ENCODE measurements at places on chromosomes 7 and 10. TPM values are rescaled to one million over a fixed set of nuclear protein-coding genes. Genes with fewer than 3 reads are reported as not detected.

Gene NRBF2
- 12.7 TPM for total RNA-seq

Gene ZNF727
- total RNA-seq: 0.18 TPM

Gene GNGT1
- not detected for total RNA-seq

Gene MSRB2
- total RNA-seq: 18.9 TPM

Gene IDI2
- not detected for total RNA-seq

Gene LRRC17
- 33.6 TPM for total RNA-seq

Gene KLF14
- total RNA-seq: not detected

Gene MNX1
- not detected for total RNA-seq

Gene TMEM229A
- total RNA-seq: 2.4 TPM

Gene RSU1
- total RNA-seq: 21.1 TPM

Gene SIRT1
- 25.8 TPM for total RNA-seq

Gene NANOS1
- 7.8 TPM for total RNA-seq

Gene PLEKHA1
- 34.0 TPM for total RNA-seq

Gene SLC26A4
- total RNA-seq: 0.45 TPM

Gene ADAM8
- total RNA-seq: 1.6 TPM

Gene MAGI2
- total RNA-seq: 101 TPM

Gene FAM221A
- 15.2 TPM for total RNA-seq

Gene NEUROD6
- 35.3 TPM for total RNA-seq

Gene CPA5
- not detected for total RNA-seq

Gene FOXI2
- total RNA-seq: not detected

Gene PKD2L1
- not detected for total RNA-seq

Gene NKX6-2
- total RNA-seq: not detected

Gene RBM20
- 0.91 TPM for total RNA-seq

Gene PALD1
- 11.3 TPM for total RNA-seq

Gene PLCE1
- total RNA-seq: 15.0 TPM

Gene EPDR1
- 21.2 TPM for total RNA-seq

Gene LRRC4
- total RNA-seq: 21.4 TPM

Gene TRIM50
- not detected for total RNA-seq

Gene RAPGEF5
- total RNA-seq: 65.8 TPM

Gene BPGM
- total RNA-seq: 25.4 TPM

Gene IFIT1B
- total RNA-seq: 0.82 TPM

Gene ZNF282
- 18.7 TPM for total RNA-seq

Gene VWA2
- total RNA-seq: 1.1 TPM

Gene CPA2
- total RNA-seq: not detected

Gene ZNF485
- total RNA-seq: 5.9 TPM

Gene ZNF398
- 24.6 TPM for total RNA-seq

Gene ACTL6B
- 58.7 TPM for total RNA-seq

Gene C7orf33
- total RNA-seq: 0.64 TPM

Gene FAM3C
- 82.7 TPM for total RNA-seq

Gene SLC26A5
- 0.18 TPM for total RNA-seq

Gene HMX3
- not detected for total RNA-seq

Gene CALML3
- total RNA-seq: 0.09 TPM

Gene AKR1C8
- total RNA-seq: 0.45 TPM

Gene SPDYE3
- total RNA-seq: not detected

Gene CDK1
- total RNA-seq: 46.9 TPM

Gene CCDC3
- total RNA-seq: 10.8 TPM

Gene LRRD1
- total RNA-seq: 1.7 TPM

Gene FAM185A
- total RNA-seq: 26.9 TPM

Gene HMX2
- not detected for total RNA-seq

Gene HOXA4
- total RNA-seq: not detected

Gene TMEM236
- 0.18 TPM for total RNA-seq
